ENCODE measurements at places on chromosomes 1 and 21. TPM values are rescaled to one million over a fixed set of nuclear protein-coding genes. Genes with fewer than 3 reads are reported as not detected.
A peak's percentile ranks its signal among the peaks of the same experiment; 100 is the strongest.

CADM3 gene
- 2.1 TPM for total RNA-seq

NGF gene
- total RNA-seq, result 8.5 TPM

HTR6 gene
- total RNA-seq, result not detected

HAO2 gene
- total RNA-seq, result not detected

SCAMP3 gene
- 33.2 TPM for total RNA-seq

TTC13 gene
- total RNA-seq, result 9.0 TPM

BMP8B gene
- not detected for total RNA-seq

SELENON gene
- 11.0 TPM for total RNA-seq

USH2A gene
- total RNA-seq, result under 0.01 TPM

TOMM40L gene
- 9.2 TPM for total RNA-seq

AMPD1 gene
- total RNA-seq, result not detected

SDHB gene
- total RNA-seq, result 157 TPM

- DNase-seq, result no peak
Observed at GRCh38 chr1:36007741-36008140, 76.2 kb upstream of the TEKT2 start.

GRCh38 chr1:91014475-91014874, 7.4 kb downstream of the ZNF644 start:
- no peak for DNase-seq

- no peak for DNase-seq
Observed at GRCh38 chr1:228184152-228184551, 18.5 kb downstream of the IBA57 start.

DNA sequence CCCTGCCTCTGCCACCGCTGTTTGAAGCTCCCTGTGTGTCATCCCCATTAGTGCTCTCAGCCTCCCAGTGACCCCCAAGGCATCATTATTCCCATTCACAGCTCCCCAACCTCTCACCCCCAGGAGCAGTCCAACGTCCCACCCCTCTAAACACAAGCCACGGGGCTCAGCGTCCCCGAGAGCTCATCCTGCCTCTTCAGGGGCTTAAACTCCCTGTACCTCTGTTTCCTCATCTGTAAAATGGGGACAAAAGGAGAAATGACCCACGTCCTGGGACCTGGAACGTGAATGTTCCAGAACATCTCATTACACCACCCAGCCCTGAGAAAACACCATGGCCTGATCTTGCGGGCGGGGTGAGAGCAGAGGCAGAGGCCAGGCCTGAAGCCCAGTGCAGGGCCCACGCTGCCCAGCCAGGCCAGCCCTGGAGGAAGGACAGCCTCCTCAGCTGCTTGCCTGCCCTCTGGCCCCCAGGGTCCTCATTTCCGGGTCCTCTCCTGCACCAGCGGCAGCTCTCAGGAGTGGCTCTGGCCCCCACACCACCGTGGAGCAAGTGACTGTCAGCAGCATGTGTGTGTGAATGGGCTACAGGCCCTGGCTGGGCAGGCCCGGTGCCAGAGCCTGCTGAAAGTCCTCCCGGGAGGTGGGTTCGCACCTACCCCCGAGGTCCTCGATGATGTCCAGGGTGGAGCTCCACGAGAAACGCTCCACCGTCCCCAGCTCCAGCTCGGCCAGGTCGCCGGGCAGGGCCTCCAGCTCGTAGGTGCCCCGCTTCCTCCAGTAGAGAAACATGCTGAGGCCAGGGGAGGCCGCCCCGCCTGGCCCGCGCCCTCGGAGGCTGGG, 14.1 kb upstream of the PLEKHG5 start:
- no peak for DNase-seq

DNA sequence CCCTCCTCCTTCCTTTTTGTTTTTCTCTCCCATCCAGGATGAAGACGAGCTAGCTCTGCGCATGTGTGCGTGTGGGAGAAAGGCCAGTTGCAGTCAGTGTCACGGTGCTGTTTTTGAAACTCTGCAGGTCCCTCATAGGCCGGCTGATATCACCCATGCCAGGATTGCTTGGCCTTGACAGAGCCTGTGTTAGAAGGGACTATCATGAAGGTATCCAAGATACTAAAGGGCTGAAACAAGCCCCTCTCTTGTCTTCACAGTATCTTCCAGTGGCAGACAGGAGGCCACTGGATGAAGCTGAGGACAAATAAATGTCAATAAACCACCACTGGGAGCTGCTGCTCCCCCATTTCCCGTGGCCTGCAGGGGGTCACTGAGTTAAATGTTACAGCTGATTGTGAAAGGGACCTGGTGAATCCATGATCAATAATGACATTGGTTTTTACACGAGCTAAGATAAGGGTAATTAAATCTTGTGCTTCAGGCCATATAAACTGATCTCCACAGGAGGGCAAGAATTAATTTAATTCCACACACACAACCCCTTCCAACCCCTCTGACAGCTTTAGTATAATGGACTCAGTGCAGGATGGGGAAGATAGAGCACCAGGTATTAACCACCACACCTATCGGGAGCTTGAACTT, 64.6 kb upstream of the TARBP1 start:
- no peak for DNase-seq

DNA sequence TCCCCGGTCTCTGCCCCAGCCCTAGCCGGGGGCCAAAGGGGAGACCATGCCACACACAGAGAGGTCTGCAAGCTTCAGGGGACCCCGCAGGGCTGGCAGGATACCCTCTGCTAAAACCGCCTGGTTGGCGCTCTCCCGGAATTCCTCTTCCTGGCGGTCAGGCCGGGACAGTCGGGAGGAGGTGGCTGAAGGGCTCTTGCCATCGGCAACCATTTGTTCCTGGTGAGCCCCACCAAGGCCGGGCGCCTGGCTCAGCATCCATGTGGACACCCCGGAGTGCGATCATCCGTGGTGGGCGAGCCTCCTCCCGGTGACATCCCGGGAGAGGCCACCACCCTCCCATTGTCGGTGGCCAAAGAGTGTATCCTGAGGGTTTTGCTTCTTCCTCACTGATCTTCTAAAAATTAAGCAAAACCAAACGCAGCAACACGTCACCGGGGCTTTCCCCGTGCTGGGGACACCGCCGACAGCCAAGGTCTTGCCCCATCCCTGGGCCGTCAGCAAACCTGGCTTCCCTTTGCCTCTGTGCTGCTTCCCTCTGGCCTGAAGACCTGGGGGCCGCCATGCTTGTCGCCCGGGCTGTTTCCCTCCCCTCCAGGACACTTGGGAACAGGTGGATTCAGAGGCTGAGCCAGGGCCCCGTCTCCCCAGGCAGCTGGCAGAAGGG, 59.1 kb upstream of the TTC34 start:
- no peak for DNase-seq

GRCh38 chr1:94949681-94950661, 23.1 kb upstream of the CNN3 start:
- DNase-seq, result peak; percentile 70

DNA sequence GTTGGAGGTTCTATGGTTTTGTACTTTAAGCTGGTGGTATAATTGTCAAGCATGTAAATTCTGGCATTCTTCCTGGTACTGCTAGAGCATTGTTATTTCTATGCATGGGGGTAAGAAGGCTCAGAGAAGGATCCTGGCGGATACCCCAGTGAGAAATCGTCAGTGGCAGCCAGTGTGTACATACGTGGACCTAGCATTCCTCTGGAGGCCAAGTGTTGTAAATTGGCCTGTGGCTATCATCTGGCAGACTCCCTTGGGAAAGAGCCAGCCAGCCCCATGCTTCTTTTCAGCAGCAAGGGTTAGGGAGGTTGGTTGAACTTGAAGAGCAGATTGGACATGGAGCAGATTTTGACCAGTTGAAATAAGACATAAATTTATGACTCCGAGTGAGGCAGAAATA, 5.2 kb upstream of the AGO3 start:
- DNase-seq, result peak; percentile 72

GRCh38 chr1:246597340-246597739, 31.1 kb downstream of the CNST start:
- peak; percentile 94 for DNase-seq

DNA sequence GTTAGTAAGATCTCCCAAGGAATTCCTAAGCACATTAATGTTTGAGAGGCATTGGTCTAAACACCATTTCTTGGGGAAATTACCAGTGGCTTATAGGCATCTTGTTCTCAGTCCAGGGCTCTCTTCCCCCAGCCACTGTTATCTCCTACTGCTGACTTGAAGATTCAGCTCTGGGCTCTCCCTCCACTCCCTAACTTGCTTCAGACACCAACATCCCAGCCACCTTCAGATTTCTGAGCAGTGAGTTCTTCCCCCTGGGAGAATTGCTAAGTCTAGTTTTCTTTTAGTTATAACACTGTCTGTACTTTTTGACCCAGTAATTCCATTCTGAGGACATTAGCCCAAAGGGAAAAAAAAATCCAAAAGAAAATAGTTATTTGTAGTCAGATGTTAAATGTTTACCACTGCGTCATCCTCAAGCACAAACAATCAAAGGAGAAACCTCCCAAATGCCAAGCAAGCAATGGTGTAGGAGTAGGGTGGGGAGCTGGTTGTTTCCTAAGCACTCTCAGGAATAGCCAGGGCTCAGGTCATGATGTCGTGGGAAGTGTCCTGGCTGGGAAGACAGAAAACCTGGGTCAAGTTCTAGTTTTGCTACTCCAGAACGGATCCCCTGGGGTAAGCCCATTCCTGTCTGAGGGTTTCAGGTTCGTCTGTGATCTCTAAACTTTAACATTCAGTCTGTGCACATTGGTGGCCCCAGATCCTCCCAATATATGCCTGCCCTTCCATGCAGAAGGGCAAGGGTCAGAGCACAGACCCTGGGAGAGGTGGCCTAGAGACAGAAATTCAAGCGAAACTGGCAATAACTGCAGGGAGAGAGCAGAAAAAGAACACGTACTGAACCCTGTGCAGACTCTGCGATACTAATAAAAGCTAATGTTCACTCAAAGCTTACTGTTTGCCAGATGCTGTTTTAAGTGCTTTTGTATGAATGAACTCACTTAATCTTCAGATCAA, 191.1 kb upstream of the FGGY start:
- DNase-seq, result no peak

DNA sequence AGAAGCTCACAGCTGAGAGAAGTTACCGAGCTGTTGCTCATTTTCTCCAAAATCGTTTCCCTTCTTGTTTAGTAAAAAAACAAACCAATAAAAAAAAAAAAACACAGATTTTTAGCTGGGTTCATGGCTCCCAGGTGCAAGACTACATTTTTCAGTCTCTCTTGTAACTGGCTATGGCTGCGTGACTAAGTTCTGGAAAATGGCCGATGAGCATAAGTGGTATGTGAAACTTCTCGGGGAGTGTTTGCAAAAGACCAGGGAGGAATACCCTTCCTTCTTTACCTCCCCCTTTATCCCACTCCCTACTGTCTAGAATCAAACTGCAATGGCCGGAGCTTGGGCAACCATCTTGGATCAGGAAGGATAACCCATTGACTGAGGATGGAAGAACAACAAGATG, 38.7 kb upstream of the KANK4 start:
- DNase-seq, result no peak

DNA sequence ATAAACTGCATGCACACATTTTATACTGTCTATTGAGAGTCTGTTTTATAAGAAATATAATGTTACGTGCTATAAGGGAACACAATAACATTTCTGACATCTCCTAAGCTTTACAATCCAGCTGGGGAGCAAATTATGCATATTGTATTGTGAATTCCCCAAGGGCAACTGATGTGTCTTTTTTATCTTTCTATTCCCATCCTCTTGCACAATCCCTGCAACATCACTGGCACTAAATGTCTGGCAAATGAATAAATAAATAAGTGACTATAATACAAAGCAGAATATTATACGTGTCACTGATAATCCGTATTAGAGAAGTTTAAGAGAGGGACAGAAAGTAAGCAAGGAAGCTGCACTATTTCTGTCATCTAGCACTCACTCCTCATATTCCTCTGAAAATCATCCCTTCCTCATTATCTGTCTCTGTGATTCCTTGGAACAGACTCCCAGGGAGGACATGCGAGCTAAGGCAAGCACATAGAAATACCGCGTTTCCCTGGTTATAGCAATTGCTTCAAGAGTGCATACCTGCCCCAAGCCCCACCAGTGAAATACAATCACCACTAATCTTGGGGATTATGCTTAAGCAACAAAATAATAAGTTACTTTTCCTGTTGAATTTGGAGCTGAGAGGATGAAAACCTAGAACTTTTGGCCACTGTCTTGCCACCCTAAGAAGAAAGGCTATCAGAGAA, 205.4 kb downstream of the SMYD3 start:
- no peak for DNase-seq

DNA sequence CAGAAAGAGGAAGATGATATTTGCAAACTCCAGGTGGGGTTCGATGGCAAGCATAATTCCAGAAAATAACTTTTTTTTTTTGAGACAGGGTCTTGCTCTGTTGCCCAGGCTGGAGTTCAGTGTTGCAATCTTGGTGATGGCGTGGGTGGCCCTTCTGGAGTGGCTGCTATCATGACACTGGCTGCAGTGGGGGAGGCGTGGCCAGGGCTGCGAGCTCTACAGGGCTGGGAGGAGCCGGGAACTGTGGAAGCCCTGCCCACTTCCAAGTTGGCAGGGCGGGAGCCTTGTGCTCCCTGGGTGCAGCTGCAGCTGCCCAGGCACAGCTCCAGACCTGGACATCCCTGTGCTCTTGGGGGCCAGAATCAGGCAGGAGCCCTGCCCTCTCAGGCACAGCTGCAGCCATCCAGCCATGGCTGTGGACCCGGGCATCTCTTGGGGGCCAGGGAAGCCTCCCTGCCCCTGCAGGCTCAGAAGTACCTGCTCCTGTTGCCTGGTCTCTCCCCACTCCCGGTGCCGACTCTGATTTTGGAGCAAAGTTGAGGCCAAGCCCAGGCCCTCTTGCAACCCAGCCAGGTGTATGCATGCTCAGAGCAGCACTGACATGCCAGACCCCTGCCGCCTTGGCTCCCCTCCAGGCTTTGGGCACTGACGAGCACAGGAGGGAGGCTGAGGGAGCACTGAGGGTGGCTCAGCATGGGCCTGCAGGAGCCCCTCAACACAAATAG, 7.2 kb upstream of the BCL10 start:
- DNase-seq, result no peak

GRCh38 chr1:37474046-37474696, at the start of gene ZC3H12A:
TSS of gene ZC3H12A (plus strand) at chr1:37474580. CDS start at chr1:37475497, 917 bp downstream.
- DNase-seq, result peak; percentile 85

- DNase-seq, result no peak
Observed at GRCh38 chr1:201167041-201167991, 13.0 kb upstream of the TMEM9 start.

DNA sequence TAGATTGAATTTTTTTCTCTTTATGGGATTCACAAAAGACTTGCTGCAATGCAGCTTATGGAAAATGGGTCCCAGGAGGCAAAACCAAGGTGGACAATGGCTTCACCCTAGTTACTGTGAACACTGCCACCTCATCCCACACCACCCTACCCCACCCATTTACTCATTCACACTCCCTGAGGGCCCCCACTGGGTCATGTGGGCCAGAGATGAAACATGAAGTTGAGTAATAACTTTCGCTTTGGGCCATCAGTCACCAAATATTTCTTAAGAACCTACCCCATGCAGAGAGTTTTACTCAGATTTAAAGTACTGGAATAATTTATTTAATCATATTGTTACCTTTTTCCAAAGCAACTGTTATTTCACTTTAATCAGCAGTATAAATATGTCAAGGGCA, 191.8 kb downstream of the TPR start:
- peak; percentile 59 for DNase-seq

DNA sequence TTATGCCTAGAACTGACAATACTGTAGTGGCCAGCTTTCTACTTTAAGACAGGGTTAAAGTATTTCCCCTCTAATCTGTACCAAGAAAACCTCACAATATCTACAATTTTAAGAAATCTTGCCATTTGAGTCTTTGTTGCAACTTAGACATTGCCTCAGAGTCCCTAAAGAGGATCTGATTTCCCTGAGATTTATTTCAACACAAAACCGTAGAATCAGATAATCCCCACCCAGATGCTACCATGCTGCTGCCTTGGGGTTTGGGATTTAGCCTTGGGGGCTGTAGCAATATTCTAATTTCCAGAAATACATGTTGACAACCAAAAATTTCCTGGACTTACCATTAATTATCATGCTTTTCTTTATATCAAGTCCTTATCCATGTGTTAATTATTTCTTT, 50.3 kb upstream of the DENND1B start:
- DNase-seq, result no peak
